ENCODE measurements at places on chromosomes 5 and 9. TPM values are rescaled to one million over a fixed set of nuclear protein-coding genes. Genes with fewer than 3 reads are reported as not detected.

Gene FOXD4L6
- total RNA-seq: not detected

Gene CRB2
- 2.2 TPM for total RNA-seq

Gene SPINK13
- not detected for total RNA-seq

Gene PCDHGA11
- total RNA-seq: 9.4 TPM

DNA sequence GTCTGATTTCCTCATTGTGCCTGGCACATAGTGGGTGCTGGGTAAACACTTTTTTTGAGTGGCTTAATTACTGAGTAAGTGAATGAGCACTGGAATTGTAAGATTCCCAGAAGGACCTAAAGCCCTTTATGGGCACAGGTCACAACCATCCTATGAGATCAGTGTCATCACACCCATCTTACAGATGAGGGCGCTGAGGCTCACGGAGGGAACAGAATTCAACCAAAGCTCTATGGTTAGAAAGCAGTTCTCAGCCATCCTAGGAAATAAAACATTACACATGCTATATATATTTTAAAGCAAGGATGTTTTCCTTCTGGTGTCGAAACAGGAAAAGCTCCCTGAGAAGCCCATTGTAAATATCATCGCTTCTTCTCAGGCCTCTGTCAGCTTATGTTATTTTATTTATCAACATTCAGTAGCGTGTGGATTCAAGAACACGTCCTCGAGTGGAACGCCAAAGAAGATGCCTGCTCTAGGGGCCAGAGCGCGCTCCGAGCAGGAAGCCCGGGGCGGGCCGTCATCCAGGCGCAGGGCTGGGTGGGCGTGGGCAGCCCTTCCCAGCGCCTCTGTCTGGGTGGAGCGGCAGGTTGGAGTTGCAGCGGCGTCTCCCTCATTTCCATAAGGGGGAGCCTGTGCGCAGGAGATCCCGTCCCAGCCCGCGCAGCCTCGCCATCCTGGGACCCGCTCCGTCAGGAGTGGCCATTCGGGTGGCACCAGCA is 155.8 kb upstream of the SMIM23 start:
- DNase-seq: peak; percentile 50

- DNase-seq: no peak
Observed at GRCh38 chr5:74034733-74035132, 408.7 kb downstream of the ARHGEF28 start.

DNA sequence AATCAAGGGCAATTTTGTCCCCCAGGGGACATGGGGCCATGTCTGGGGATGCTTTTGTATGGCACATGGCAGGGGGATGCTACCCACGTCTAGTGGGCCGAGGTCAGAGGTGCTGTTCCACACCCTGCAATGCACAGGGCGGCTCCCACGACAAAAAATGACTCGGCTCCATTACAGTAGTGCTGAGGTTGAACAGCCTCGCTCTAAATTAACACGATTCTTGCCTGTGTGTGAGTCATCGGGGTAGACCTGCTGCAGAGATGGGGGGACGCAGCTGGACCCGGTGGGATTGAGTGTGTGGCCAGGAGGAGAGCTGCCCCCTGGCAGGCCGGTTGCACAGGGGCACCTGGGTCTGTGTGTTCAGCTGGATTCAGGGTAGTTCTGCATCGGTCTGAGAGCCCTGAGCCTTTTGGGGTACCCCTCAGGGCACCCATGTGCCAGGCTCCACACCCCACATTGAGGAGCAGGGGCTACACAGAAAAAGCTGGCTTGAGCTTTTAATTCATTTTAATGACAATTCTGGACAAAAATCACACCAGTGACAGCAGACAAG is 20.0 kb upstream of the COL5A1 start:
- DNase-seq: no peak

All from uterus (tissue), 4 donors.